ENCODE measurements at places on chromosomes 5 and 9.

DNA sequence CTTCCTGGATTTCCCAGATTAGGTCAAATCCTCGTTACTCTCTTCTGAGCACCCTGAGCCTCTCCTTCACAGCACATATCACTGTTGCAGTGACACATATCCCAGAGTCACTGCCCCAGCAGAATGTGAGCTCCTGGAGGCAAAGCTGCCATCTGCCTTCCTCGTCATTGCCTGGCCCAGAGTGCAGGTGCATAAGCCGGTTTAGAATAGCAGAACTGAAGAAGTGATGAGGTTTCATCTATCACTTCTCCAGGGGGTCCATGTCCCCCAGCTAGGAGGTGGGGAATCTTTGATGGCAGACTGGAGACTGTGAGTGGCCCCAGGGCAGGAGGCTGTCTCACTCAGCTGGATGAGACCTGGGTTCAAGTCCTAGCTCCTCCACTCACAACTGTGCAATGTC is 25.8 kb downstream of the NIPAL4 start:
- no peak for DNase-seq

DNA sequence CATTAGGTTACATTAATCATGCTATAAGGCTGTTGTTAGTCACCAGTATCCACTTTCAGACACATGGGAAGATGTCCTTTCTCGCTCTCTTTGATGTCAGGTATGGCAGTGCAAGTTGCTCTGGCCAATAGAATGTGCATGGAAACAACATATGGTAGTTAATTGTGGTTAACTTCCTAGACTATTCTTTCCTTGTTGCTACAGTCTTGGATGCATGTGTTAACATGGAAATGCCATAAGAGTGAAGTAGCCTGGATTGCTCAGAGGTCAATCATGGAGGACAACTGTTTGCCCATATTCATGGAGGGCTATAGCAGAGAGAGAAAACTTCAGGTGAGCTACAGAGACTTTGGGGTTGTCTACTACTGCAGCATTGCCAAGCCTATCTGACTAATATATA is 245.8 kb upstream of the GAS1 start:
- DNase-seq: no peak

DNA sequence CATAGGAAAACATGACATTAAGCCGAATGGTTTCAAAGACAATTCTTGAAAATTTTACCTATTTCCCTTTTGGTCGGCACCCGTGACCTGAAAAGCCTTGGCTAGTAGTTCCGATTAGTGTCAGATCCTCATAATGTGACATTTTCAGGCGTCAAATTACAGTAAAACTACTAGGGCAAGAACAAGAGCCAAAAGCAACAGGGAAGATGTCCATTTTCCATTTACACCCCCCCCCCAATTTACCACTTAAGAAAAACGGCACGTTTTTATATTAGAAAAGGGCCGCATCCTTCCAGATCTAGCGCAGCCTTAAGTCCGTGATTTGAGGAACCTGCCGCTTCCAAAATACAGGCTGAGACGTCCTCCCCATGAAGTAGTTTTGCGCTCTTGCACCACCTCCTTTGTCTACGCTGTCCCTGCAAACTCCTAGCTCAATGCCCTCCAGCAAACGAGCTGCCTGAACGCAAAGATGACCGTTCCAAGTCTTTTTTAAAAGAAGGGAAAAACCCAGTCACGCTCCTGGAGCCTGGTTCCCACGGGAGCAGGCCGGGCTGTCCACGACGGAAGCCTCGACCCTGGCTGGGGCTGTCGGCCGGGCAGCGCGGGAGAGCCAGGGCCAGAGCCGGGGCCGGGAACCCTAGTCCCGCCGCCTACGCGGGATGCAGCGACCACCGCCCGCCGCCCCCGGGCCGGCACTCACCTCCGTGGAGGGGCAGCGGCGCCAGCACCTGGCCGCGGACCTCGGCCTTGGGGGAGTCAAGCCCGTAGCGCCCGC is 616 bp downstream of the RNF130 start:
- DNase-seq: no peak

DNA sequence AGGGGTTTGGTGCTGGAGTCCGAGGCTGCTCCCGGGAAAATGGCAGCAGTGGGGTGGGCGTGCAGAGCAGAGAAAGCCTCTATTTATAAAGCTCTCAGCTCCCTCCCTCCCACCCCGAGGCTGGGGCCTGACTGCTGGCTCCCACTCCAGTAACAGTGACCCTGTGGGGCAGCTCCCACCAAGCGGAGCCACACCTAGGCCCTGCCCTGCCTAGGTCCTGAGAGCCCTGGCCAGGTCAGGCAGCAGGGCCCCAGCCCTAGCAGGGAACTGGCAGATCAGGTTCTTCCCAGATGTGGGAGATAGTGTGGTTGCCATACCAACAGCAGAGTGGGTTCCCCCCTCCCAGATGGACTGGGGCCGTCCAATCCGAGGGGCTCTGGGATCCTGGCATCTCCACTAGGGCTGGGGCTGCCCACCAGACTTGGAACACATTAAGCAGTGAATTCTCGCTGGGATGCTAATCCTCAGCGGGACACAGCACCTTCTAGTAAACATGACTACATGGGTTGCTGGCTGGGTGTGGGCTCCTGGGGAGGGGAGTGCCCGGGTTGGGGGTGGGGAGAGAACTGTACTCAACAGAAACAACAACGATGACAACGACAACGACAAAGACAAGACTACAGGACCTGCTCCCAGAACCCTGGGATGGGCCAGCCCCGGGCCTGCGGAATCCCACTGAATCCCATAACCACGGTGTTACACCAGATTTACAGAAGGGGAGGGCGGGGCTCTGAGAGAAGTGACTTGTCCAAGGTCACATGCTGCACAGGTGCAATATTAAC is 1.5 kb downstream of the SH3GLB2 start:
- no peak for DNase-seq

- no peak for DNase-seq
These were observed 569 bp downstream of the YIPF5 start for GRCh38 chr5:144169904-144170275.

DNA sequence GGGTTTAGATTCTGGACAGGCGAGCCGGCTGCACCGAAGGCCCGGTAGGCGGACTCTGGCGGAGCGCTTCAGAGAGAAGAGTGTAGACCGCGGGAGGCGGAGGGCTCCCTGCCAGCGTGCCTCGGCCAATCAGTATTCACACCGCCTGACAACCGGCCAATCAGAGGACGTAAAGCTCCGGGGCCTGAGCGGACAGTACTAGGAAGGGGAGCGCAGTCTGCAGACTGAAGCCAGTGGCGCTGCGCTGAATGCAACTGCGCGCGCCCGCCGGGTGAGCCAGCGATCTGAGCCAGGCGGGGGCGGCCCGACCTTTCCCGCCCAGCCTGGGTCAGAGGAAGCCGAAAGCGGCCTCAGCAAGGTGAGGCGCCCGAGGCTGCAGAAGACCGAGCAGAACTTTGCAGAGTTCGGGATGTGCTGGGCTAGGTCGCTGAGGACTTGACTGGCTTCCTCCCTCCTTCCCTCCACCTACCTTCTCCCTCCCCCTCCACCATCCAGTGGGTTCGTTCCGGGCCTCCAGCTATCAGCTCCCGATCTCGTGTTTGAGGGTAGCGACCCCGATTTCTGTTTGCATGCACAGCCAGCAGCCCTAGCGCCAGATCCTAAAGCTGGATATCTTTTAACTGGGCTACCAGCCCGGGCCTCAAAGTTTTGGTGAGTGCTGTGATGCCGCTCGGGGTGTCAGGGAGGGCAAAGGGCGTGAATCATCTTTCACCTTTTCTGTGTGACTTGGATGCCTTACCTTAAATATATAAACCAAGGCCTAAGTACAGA is at the start of gene DMRT2:
Gene DMRT2, plus strand, starts transcription at position 233 of the 771 bp plus-strand sequence. CDS start 1,257 bp downstream, outside the sequence.
- no peak for DNase-seq

DNA sequence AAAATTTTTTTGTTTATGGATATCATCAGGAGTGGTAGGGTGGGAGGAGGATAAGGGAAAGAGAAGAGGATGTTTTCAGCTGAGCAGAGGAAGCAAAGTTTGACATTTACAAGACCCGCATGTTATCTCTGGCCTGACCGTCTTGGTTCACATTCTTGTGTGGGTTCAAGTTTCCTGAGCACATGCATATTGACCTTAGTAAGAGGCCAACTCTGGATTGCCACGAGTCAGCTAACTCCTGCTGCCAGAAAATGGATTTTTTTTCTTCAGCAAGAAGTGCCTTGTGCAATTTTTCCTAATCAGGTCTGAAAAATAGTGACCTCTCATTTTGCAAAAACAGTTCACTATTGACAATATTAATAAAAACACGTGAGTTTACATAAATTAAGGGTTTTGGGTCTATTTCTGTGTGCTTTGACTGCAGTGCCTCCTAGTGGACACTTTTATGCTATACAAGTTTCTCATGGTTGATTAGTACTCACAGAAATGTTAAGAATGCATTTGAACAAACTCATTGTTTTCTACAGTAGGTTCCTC is 27.1 kb upstream of the BASP1 start:
- no peak for DNase-seq

- DNase-seq: no peak
These were observed 181.5 kb upstream of the OTULINL start for GRCh38 chr5:14400085-14400484.

DNA sequence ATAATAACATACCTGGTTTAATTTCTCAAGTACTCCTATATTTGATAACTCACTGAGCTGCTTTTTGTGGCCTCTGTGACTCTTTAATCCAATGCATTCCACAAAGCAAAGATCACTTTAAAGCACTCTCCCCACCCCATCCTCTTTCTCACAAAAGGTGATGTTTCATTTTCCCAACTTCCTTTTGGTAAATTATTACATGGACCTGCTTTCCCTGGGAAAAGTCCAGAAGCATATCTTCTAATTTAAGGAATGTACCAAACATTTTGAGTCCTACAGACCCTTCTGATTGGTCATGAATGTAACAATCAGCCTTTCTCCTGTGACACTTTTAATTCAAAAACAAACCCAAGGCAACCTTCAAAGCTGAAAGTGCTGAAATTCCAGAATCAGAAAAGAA is 71.1 kb downstream of the MLLT3 start:
- DNase-seq: no peak

GRCh38 chr9:32867601-32868204 is 84.4 kb downstream of the TMEM215 start:
- no peak for DNase-seq

Measured in NCI-H1930 (cell line).